Activated naive CD4-positive, alpha-beta T cell treated with anti-CD3 and anti-CD28 coated beads for 36 hours (primary cell): ENCODE measurements at places on chromosomes 4 and X.

GRCh38 chrX:115491766-115492165, 69.2 kb upstream of the PLS3 start:
- DNase-seq, result no peak

DNA sequence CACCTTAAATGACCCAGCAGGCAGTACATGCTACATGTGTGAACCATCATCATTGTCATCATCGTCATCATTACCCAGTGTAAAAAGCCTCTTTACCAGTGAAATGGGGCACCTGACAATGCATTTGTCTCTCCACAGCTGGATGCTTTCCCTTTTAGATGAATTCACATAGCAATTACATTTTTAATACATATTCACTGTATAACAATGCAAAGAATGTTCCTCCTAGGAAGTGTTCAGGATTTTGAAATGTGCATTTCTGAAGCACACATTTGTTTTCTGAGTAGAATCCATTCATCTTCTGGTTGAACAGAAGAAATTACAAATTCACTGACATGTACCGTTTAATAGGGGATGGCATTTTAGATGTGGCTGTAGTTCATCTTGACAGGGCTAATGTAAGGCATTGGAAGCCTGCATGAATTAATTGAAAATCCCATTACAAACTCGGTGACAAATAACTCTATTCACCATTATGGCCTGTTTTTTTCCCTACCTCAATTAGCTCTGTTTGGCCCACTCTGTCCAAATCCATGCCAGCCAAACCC, 111.1 kb downstream of the SH3RF1 start:
- no peak for DNase-seq

DNA sequence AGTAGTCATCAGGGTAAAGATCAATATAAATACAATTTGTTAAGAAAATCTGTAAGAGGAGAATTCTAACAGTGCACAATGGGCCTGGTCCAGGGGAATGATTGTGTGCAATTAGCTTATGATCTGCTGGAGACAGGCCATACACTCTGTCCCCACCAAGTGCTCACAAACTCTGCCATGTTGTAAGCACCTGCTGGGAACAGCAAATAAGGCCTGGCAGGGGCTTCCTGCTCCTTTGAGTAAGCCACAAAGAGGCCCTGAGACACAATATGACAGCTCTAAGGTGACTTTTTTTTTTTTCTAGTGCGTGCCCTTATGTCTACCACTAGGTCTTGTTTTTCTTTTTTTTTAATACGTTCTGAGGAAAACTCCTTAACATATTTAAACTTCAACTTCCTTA, 866.3 kb upstream of the PCDH7 start:
- no peak for DNase-seq

GRCh38 chr4:52157641-52158316, 106.7 kb downstream of the SPATA18 start:
- no peak for DNase-seq

GRCh38 chr4:77181720-77182119, 24.7 kb downstream of the CCNG2 start:
- DNase-seq, result no peak
